ENCODE measurements at places on chromosomes 3 and 15.

- DNase-seq, result no peak
Observed at GRCh38 chr15:62901087-62901486, 141.5 kb upstream of the TPM1 start.

GRCh38 chr3:50003216-50003615, 63.3 kb downstream of the RBM6 start:
- no peak for DNase-seq

DNA sequence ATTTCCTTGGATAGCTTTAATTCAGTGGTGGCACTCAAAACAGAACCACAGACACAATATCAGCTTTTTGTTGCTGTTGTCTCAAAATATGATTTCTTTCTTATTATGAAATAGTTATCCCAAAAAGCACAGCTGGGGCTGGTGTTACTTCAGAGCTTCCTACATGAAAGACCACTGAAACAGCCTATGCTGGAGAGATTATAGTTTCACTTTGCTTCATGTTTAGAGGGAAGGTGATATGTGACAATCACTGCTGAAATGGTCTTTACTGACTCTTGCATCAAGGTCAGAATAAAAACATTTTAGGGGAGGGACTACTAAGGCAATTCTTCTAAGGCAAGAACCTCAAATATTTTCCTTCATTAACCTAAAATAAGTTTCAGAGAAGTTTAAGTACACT, 190.7 kb downstream of the TNIK start:
- no peak for DNase-seq

DNA sequence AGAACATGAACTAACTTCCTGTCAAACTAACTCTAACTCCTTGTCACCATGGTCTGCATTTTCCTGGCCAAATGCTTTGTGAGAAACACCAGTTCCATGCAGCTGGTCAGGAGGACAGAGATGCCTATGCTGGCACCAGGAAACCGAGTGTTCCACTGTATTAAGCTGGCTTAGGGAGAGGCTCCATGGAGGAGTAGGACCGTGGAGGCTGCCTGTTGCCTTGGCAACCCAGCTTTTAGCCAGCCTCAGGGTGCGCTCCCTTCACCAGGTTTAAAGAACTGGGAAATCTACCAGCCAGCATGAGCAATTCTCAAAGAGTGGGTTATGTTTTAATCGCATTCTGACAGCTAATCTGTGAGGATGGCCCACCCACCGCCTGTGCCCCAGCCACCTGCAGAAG, 394.1 kb downstream of the OCA2 start:
- no peak for DNase-seq

- DNase-seq, result no peak
Observed at GRCh38 chr15:81937189-81937588, 108.6 kb downstream of the MEX3B start.

- DNase-seq, result peak; percentile 63
Observed at GRCh38 chr3:52428151-52429005, 16.5 kb downstream of the SEMA3G start.

- peak; percentile 42 for DNase-seq
Observed at GRCh38 chr15:55289011-55289745, 435 bp downstream of the RAB27A start.

- DNase-seq, result no peak
Observed at GRCh38 chr3:172033396-172033795, 6.0 kb upstream of the FNDC3B start.

DNA sequence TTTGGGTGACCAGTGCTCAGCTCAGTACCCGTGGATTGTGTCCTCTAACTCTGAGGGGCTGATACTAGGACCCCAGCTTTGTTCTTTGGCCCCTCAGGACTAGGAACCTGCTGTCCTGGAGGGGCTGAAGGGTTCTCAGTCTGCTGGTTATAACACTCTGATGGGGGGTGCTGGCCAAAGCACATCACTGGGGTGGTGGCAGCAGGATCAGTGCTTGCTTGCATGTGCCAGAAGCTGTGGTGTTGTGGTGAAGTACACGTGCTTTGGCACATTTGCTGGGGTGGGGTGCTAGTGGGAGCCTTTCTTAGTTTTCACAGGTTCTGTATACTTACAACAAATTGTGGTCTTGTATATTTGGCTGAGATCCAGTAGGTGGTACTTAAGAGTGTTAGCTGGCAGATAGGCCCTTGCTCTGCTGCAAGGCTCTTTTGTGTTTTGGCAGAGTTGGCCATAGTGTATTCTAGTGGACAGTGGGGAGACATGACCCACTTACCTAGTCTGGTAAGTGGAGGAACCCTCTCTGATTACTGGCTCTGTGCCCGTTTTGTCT, 344.3 kb downstream of the EDEM1 start:
- no peak for DNase-seq

Measured in hepatic stellate cell (primary cell).